ENCODE measurements at places on chromosomes 13 and 19.

DNA sequence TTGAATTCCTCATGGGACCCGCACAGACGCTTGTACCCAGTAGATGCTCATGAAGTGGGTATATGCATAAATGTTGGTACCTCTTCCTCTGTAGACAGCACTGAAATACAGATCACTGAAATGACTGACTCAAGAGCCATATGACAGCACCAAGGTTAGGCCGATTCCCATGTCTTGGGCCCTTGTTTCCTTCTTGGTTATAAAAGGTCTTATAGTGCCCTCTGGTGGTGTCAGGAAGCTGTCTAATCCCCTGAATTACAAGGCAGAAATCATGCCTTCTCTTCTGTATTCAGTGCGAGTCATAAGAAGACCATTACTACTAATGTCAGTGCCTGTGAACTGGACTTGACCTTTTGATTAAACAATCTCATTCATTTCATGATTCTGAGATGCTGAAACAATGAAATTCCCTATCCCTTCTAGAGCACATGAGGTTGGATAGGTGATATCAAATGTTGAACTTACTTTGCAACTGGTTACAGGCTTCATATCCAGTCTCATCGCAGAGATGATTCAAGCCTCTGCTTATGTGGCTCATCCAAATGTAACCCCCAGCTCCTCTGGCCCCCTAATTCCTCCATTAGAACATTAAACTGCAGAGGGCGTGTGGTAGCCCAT, 59.7 kb downstream of the SPATA13 start:
- peak; percentile 51 for DNase-seq

GRCh38 chr13:111488486-111489132, 168.2 kb downstream of the TEX29 start:
- no peak for DNase-seq

GRCh38 chr19:49690079-49690655, 749 bp upstream of the CPT1C start:
- no peak for DNase-seq

- DNase-seq, result no peak
Observed at GRCh38 chr13:110642291-110642981, 27.1 kb downstream of the NAXD start.

DNA sequence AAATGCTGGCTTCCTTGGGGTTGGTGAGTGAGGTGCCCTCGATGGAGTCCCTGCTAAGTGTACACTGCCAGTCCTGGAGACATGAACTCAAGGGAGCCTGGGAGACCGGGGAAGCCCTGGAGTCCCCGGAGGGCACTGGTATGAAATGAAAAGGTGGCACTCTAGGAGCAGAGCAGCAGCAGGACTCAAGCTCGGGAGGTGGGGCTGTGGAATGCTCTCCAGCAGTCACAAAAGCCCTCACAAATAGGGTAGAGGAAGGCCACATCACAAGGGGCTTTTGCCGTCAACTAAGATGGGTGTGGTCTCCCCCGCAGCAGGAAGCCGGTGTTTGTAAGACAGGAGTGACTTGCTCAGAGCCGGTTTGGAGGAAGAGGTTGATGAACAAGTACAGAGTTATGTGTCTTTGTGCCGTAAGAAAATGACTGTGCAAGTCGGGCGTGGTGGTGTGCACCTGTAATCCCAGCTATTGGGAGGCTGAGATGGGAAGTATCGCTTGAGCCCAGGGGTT, 19.3 kb downstream of the CCNE1 start:
- DNase-seq, result no peak

GRCh38 chr13:54018485-54018884, 989.9 kb downstream of the OLFM4 start:
- DNase-seq, result no peak

- DNase-seq, result no peak
Observed at GRCh38 chr19:54196536-54196935, 4.1 kb upstream of the RPS9 start.

GRCh38 chr19:47280183-47280797, 5.6 kb downstream of the INAFM1 start:
- no peak for DNase-seq

DNA sequence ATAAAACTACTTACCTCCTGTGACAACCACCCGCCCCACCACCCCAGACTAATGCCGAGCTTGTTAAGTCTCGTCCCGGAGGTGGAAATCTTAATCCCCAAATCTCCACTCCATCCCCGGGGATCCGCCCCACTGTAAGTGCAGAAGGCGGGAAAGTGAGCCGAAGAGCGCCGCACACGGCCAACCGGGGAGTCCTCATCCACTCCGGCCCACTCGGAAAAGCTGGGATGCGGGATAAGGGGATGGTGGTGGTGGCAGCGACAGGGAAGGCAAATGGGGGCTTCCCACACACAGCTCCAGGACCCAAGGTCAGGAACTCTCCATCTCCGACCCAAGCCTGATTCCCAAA, 621 bp downstream of the FBL start:
- no peak for DNase-seq

DNA sequence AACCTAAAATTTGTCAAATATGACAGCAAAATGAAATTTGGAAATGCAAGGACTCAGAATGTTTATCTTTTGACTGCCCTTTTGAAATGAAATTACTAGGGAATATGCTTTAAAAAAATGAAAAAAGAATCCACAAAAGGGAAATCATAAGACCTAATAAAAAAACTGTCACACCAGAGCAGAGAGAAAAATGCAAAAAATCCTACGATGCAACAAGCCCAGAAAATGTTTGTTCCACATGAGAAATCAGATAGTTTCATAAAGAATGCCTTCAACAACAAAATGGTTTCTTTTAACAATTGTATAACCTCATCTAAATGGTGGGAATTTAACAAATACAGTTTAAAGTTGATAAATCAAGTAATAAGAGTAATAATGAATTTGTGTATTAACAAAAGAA, 8.0 kb downstream of the LPAR6 start:
- no peak for DNase-seq

DNA sequence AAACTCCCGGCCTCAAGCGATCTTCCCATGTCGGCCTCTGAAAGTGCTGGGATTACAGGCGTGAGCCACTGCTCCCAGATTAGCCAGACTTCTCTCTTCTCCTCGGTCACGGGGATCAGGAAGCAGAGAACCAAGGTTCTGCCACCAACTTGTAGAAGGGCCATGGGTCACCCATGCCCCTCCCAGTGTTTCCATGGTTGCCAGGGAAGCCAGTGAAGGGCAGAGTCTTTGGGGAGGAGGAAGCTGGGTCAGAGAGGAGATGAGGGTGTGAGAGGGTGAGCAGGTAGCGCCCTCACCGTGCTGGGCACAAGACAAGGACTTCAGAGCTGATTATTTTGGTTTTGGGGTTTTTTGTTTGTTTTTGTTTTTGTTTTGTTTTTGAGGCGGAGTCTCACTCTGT, 77.1 kb downstream of the GNG7 start:
- DNase-seq, result no peak

GRCh38 chr19:979318-979741, 4.8 kb upstream of the WDR18 start:
- no peak for DNase-seq

DNA sequence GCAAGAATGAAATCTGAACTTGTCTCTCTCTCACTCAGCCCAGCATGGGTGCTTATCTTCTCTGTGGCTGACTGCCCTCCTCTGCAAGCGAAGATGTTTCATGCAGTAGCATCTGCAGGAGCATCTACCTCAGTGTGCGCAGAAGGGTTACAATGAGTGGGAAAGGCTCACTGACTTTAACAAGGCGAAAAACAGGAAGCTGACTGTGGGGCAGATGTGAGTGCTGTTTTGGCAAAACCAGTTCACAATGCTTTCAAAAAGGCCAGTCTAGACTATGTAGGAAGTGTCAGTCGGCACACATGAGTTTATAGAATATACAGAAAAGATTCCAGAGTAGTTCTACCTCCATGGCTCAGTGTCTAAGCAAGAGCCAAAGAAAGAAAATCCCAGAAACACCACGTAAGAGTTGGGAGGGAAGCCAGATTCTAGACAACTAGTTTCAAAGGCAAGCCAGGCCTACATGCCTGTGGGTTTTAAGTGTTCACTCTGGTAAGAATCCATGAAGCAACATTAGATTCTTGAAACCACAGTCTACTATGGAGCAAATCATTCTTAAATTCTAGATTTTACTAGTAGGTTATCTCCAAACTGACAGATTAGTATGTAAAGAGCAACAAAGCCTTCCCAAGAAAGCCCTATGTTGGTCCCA, 124.5 kb downstream of the ABCC4 start:
- DNase-seq, result no peak

GRCh38 chr13:103540382-103540765, 474.2 kb upstream of the SLC10A2 start:
- DNase-seq, result no peak

- no peak for DNase-seq
Observed at GRCh38 chr13:47832458-47832972, 168.6 kb downstream of the SUCLA2 start.

DNA sequence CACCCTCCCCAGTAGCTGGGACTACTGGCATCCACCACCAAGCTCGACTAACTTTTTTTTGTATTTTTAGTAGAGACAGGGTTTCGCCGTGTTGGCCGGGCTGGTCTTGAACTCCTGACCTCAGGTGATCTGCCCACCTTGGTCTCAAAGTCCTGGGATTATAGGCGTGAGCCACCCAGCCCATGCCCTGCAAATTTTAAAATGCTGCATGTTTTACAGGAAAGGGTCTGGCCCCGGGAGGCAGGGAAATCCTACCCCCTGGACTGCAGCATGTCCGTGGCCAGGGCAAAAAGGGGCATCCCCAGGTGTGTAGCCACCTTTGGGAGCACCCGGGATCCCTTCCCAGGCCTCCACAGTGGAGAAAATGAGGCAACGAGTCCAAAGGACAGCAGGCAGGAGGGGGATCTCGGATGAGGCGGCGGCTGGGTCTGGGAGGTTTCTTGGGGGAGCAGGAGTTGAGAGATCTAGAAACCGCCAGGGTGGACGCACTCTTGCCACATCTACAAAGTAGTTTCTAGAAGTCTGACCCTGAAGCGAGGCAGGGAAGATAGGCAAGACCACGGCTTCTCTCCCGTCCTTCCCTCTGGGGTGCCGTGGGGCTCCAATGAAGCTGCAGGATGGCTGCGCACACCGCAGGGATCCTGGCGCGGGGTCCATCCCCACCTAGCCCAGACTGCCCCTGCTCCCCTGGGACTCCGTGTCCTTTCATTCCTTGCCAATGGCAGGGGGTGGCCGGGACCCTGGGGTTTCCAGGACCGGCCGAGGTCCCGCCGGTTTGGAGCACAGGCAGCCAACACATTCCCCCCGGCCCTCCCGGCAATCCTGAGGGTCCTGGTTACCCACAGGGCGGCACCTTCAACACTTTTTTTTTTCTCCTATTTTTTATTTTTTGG, 21.3 kb upstream of the ZBTB7A start:
- DNase-seq, result no peak

DNA sequence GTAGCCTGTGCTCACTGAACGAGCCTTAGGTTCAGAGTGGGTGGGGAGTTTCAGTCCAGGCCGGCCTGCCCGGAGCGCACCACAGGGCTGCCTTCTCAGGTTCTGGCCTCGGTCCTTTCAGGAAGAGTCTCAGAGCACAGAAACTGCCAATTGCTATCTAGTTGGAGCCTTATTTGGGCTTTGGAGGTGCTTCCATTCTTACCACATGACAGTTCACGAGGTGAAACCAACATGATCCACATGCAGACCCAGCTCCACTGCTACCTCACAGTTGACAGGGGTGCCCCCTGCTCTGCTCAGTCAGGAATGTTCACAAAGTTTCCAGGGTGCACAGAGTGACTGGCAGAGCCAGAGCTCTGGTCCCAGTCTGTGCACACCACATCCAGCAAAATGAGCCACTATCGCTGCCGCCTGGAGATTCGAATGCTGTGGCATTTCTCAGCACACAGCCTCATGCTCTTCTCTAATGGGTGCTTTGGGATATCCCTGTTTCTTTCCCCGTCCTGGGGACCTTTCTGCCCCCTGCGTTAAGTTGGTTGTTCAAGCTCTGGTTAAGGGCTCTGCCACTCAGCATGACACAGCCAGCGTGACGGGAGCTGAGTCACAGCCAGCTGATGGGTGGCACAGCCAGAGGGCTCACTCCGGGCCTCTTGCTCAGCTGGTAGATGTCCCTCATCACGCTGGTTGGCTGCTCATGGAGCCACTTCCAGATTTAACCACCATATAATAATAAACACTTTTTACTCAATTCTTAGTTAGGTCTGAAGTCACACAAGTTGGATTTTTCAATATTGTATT, 7.5 kb upstream of the SACS start:
- DNase-seq, result no peak

DNA sequence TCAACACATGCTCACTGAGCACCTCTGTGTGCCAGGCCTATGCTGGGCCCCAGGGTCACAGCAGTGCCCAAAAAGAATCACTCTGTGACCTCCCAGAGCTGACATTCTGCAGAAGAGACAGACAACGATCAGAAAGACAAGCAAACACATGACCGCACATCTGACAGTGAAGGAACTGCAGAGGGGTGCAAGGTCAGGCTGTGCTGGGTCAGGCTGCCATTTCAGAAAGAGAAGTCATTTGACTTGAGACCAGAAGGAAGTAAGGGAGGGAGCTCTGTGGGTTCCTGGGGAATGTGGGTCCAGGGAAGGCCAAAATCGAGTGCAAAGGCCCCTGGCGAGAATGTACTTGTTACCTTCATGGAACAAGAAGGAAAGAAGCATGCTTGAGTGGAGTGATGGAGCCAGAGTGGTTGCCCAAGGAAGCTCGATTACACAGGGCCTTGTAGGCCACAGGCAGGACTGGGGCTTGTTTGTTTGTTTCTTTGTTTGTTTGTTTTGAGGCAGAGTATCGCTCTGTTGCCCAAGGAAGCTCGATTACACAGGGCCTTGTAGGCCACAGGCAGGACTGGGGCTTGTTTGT, 11.4 kb upstream of the CD22 start:
- no peak for DNase-seq

DNA sequence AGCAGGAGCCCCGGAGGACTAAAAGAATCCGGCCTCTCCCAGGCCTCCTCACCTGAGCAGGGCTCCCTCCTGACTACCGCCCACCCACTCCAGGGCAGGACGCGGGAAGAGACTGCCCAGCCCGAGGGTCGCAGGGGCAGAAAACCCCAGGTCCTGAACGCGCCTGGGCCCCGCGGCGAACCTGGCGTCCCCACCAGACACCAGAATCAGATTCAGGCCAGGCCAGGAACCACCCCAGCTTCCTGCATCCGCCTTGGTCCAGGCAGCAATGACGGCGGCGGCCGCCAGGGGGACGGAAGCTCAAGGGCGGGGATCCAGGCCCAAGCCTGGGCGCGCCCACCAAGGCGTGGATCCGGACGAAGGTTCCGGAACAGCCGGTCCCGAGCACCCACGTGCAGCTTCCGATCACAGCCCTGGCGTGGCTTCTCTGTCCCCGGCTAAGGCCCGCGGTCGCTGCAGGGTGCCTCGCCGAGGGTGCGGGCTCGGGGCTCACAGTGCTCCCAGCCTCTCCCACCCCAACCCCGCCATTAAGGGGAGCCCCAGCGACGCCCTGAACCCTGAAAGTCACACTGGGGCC, 3.6 kb downstream of the LGALS7 start:
- no peak for DNase-seq

Measured in KG1 (cell line).